ENCODE measurements at places on chromosomes 5 and 9. TPM values are rescaled to one million over a fixed set of nuclear protein-coding genes. Genes with fewer than 3 reads are reported as not detected.

GRCh38 chr5:127684726-127685467 is 18.3 kb upstream of the CCDC192 start:
- DNase-seq: no peak

DNA sequence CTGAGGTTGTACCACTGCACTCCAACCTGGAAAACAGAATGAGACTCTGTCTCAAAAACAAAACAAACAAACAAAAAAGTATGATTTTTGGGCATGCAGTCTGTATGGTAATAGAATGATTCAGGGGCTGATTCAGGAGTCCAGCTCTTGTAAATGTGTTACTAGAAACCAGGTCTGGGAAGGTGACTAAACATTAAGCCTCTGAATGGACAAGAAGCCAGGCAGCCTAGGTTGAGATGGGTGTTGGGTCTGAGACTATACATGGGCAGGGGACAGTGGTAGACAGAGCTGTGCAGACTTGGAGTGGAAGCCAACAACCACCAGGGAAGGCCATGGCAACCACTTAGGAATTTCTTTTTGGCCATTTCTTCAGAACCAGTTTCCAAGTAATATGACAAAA is 64.9 kb upstream of the TLE1 start:
- peak; percentile 59 for DNase-seq

GRCh38 chr9:22265038-22265437 is 181.6 kb upstream of the DMRTA1 start:
- DNase-seq: no peak

DNA sequence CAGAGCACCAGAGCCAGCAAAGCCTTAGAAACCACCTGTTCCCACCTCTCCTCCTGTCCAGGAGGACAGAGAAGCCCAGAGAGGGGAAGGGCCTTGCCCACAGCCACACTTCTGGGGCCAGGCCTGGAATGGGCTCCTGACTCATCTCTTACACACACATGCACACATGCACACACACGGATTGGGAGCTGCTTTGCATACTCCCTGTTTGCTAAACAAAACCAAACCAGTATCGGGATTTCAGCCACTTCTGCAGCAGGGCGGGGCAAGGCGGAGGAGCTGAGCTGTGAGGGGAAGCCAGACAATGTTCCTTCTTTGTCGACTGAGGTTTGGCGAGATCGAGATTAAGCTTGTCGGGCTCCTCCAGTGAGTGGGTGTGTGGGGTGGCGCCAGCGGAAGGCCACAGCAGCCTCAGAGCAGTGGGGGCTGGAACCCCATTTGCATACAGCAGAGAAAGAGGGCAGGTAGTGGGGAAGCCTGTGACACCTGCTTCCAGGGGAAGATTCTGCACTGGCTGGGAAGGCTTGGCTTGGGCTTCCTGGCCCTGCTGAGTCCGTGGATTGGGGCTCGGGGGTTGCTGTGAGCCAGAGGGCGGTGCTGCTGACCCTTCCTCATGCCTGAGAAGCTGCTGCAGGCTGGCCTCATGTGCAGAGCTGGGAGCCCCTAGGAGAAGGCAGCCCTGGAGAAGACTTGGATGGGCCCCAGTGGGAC is 16.1 kb downstream of the GFI1B start:
- DNase-seq: no peak

GRCh38 chr5:168859471-168859870 is 280.3 kb upstream of the PANK3 start:
- DNase-seq: no peak

GRCh38 chr5:158992037-158992740 is 107.5 kb downstream of the EBF1 start:
- DNase-seq: no peak

GRCh38 chr9:129851821-129852220 is 16.6 kb downstream of the USP20 start:
- DNase-seq: no peak

GRCh38 chr5:135487839-135488514 is 35.8 kb upstream of the TIFAB start:
- no peak for DNase-seq

DNA sequence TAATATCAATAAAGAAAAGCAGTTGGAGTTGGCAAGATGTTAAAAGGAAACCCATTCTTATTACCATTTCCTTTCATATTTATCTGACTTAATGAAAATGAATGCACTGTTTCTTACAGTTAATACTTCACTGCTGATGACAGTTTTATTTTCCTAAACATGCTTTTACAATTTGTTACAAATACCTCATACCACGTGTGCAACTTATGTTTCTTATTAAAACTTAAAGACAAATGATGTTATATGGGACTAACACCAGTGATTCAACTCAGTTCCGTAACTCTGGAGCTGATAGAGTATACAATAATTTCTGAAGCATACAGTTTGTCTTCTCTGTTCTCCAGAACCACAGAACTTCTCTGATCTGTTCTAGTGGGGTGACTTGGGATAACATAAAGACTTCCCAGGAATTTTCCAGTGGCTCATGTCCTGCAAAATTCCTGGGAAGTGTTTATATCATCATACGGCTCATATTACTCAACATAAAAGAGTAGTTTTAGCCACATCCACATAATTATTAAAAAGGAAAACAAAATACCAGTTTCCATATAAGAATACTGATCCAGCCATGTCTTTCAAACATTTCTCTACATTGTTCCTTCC is 1259.0 kb upstream of the C9orf72 start:
- DNase-seq: no peak

- DNase-seq: no peak
Measured at GRCh38 chr5:18491349-18491748, 857.1 kb downstream of the TAF11L14 start.

- no peak for DNase-seq
Measured at GRCh38 chr9:111195766-111196165, 134.3 kb downstream of the OR2K2 start.

DNA sequence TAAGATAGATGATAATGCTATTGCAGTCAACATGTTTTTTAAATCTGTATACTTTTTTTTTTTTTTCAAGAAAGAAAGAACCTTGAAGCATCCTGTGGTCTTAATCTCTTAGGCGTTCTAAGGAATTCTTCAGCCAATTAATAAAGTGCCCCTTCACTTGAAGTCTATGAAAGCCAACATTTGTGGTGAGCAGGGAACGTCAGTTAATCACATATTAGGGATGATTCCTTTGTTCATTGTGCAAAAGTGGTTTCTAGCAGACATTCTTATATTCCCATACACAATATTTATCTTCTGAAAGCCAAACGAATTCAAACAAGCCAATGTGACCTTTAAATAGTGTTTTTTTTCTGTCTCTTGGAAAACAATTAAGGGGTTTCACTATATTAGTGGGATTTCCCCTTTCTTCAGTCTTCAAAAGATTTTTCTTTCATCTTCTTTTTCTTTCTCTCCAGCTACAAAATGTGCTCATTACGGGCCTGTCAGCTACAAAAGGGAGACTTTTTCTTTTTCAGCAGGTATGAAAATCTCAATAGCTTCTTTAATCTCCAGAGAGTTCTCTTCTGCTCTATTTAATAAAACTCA is 40.1 kb downstream of the TMEM167A start:
- DNase-seq: no peak

- DNase-seq: peak; percentile 60
Measured at GRCh38 chr5:113283558-113283957, 151.2 kb downstream of the TSSK1B start.

- no peak for DNase-seq
Measured at GRCh38 chr5:15222156-15222555, 277.8 kb upstream of the FBXL7 start.

- no peak for DNase-seq
Measured at GRCh38 chr5:62701036-62701435, 122.4 kb downstream of the LRRC70 start.

DNA sequence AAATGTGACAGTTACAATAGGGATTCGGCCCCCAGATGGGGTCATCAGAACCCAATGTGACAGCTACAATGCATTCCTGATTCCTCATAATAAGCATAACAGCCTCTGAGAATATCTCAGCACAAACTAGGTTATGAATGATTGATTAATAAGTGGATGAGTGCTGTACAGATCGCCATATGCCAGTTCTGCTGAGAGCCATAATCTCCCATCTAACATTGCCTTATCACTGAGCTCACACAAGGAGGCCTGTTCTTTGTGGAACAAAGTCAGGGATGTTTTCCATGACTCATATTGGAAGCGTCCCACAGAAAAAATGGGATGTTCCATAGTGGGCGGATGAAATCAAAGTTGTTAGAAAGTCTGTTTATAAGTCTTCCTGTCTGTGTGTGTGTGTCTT is 89.6 kb downstream of the KIF4B start:
- DNase-seq: no peak

DNA sequence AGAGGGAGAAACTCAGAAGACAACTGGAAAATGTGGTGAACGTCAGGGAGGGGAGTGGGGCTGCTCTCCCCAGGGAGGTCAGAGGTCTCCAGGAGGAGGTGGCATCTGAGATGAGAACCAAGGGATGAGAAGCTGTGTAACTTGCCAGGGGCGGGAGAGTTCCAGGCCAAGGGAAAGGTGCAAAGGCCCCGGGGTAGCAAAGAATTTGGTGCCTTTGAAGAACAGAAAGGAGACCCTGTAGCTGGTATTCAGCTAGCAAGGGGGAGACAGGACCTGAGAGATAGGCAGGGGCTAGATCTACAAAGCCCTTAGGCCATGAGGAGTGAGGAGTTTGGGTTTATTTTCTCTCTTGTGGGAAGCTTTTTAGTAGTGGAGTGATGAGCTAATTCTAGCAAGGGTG is 3.3 kb downstream of the DNM1 start:
- DNase-seq: no peak

GRCh38 chr9:129679537-129679936 is 14.1 kb downstream of the PRRX2 start:
- DNase-seq: no peak

The ANXA1 gene
- total RNA-seq: 383 TPM

The WNT8A gene
- total RNA-seq: not detected

The NXNL2 gene
- total RNA-seq: 3.1 TPM

The SLCO6A1 gene
- total RNA-seq: not detected
